Glutamatergic neuron (in vitro differentiated cells): ENCODE measurements at places on chromosomes 1 and 21. TPM values are rescaled to one million over a fixed set of nuclear protein-coding genes. Genes with fewer than 3 reads are reported as not detected.

The MIXL1 gene
- 0.54 TPM for total RNA-seq

The TRMT13 gene
- 11.4 TPM for total RNA-seq

DNA sequence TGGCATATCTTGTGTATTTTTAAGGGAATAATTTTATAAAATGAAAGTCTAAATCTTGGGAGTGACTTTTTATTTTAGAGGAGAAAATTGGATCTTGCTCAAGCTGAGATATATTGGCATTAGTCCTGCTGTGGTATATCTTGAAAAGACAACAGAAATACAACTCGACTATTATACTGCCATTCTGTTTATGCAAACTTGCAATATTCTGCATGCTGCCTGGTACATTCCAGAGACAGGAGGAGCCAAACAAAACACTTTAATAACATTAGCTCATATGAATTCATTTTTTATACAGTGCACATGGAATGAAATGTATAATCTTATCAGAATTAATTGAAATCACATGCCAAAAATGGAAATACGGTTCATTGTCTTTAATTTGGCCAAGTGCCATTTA is 176.0 kb upstream of the NRIP1 start:
- DNase-seq, result no peak

- no peak for DNase-seq
Measured at GRCh38 chr1:211172657-211173056, 38.7 kb upstream of the KCNH1 start.

GRCh38 chr21:25573409-25574206 is 33.7 kb downstream of the MRPL39 start:
- DNase-seq, result no peak

- no peak for DNase-seq
Measured at GRCh38 chr1:26693599-26694572, 1.9 kb upstream of the ARID1A start.

DNA sequence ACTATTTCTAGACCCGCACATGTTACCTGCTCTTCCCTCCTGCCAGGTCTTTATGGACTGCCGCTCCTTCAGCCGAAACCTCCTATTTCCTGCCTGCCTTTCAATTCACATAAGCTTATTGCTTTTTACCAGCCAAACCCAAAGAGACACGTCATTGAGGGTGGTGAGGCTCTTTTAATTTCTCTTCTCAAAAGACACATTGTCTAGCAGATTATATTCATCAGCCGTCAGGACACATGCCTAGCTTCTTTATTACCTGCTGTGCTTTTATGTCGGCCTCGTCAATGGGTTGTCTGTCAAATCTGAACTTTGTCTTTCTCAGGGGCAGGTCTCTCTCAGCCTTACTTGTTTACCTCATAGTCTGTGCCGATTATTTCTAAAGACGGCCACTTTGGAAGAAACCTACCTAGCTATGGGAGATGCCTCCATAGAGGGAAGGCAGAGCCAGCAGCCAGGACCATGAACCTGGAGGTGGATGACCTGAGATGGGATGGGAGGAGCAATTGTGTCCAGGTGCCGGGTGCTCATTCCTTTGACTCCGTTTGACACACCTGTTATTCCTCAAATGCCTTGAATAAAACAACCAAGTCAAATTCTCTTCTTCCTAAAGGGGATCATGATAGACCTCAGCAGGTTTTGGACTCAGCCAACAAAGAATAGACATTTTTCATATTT is 42.0 kb downstream of the ZBTB18 start:
- DNase-seq, result no peak

- no peak for DNase-seq
Measured at GRCh38 chr1:119787776-119788175, 19.1 kb upstream of the HMGCS2 start.

DNA sequence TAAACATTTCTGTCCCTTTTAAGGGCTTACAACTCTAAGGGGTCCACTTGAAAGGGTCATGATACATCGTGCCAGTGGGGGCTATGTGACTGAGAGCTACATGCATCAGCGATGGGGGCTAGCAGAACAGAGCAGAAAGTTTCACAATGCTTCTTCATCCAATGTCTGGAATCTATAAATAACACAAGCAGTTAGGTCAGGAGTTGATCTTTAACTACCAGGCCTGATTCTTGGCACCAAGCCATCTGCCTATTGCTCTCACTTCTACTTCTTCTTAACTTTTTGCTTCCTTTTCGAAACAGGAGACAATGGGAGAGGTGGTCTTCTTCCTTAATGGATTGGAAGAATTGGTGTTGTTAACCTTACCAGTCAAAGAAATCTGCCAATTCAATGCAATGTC is 410.0 kb downstream of the TGFB2 start:
- DNase-seq, result no peak

GRCh38 chr1:66364578-66365391 is 169.2 kb upstream of the SGIP1 start:
- DNase-seq, result no peak

DNA sequence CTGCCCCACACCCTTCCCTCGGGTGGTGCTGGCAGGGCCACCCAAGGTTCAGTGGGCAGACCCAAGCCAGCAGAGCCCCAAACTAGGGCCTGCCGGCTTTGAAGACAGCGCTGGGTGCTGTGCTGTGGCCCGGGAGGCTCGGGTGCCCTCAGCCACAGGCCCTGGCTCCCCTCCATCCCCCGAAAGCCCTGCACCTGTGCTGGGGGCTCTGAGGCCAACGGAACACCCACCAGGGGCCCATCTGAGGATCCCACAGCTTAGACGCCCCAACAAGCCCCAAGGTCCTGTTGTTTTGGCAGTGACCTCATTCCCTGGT is 8.6 kb downstream of the ITGB2 start:
- no peak for DNase-seq

GRCh38 chr1:160640359-160641123 is 6.3 kb downstream of the SLAMF1 start:
- DNase-seq, result no peak

- DNase-seq, result peak; percentile 34
Measured at GRCh38 chr21:32256873-32257620, 21.8 kb downstream of the MIS18A start.

- DNase-seq, result peak; percentile 35
Measured at GRCh38 chr1:116881879-116882520, 27.7 kb upstream of the PTGFRN start.

GRCh38 chr21:16837321-16837720 is 675.5 kb upstream of the CXADR start:
- no peak for DNase-seq
